Posterior vena cava (tissue), 2 donors: ENCODE measurements at places on chromosomes 12 and 14. TPM values are rescaled to one million over a fixed set of nuclear protein-coding genes. Genes with fewer than 3 reads are reported as not detected.

COX8C gene
- total RNA-seq, result not detected

RPS6KL1 gene
- total RNA-seq, result 17.0 TPM

- no peak for DNase-seq
Observed at GRCh38 chr14:88255196-88255595, 67.9 kb downstream of the KCNK10 start.

OAS2 gene
- total RNA-seq, result 17.7 TPM

DNA sequence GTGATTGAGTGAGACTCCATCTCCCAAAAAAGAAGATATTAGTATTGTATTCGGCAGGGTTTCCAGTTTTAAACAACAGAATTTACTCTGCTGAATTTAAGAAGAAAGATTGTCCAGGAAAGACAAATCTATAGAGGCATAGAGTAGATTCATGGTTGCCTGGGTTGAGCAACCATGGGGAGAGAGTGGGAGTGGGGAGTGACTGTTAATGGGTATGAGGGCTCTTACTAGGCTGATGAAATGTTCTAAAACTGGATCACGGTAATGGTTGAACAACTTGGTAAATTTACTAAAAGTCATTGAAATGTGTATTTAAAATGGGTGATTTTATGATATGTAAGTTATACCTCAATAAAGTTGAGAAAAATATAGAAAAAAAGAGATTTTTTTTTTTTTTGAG lies 13.9 kb upstream of the C12orf76 start:
- DNase-seq, result no peak

GRCh38 chr14:22767323-22767589 lies 768 bp downstream of the OXA1L start:
- DNase-seq, result no peak

CLEC1B gene
- total RNA-seq, result not detected

KLHL28 gene
- total RNA-seq, result 16.0 TPM

DNA sequence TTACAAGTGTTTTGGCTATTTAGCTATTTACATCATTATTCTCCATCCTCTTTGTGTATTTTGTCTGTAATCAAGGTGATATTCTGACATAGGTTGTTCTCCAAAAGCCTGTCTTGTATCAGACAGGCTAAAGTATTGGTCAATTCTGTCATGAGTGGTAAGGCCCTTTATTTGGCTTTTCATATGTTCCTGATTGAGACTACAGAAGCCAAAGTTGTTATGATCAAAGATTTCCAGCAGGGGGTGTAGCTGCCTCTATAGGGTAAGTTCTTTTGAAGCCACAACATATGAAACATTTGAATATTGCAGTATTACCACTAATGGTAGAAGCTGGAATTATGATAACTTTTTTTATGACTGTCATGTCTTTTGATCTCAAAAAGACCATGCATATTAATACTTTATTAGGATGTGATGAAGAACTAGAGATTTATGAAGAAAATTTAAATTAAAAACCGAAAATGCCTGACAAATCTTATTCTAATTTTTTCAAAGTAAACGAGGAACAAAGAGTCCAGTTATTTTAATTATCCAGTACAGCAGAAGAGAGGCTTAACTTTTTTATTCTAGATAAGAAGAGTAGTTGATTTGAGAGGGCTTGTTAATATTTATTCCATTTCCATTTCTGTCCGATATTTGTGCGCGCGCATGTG lies 3.4 kb upstream of the ARHGAP5 start:
- no peak for DNase-seq

DNA sequence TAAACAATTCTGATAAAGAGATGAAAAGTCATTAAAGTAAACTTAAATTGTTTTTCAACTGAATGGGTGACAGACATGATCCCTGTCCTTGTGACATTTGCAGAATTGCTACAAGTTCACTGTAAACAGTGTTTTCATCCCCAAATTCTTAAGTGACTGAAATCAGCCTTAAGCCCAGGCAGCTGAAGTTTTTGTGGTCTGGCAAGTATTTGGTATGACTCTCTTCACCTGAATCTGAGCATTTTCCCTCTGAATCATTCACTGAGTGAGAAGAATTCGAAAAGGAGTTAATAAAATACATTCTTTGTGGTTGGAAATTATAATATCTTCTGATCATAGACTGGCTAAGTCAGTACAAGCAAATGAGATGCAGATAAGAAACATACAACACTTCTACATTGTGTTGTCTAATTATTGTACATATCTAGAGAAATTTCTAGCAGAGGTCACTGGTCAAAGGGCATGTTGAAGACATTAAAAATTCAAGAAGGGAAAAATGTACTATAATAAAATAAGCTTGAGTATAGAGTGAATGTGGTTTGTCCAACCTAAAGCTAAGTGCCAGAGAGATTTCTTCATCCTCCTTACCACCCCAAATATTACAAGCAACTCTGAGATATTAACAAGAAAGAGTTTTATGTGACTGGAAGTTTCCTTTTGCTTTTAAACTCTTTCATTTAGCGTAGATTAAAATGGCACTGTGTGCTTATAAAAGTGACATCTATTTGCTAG lies 177.8 kb upstream of the DIO2 start:
- DNase-seq, result no peak
